ENCODE measurements at places on chromosomes 4 and X.

DNA sequence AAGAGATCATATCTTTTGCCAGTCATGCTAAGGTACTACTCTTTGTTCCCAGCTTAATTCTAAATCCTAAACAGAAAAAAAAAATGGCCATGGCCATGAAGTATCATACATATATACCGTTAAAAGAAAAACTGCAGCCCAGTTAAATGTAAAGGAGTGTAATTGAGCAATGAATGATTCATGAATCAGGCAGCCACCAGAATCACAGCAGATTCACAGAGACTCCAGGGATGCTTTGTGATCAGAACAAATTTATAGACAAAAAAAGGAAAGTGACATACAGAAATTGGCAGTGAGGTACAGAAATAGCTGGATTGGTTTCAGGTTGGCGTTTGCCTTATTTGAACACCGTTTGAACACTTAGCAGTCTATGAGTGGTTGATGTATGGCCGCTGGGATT, 42.1 kb upstream of the PDGFC start:
- no peak for DNase-seq

- no peak for DNase-seq
These were observed 14.4 kb upstream of the SEPSECS start for GRCh38 chr4:25174674-25175073.

- no peak for DNase-seq
These were observed 512.2 kb downstream of the PDHA2 start for GRCh38 chr4:96352051-96352517.

- DNase-seq = no peak
These were observed 96.2 kb downstream of the RELL1 start for GRCh38 chr4:37590016-37590415.

GRCh38 chr4:146158036-146158745, 17.3 kb upstream of the LSM6 start:
- no peak for DNase-seq

GRCh38 chrX:19705196-19705769, 182.1 kb downstream of the SH3KBP1 start:
- no peak for DNase-seq

DNA sequence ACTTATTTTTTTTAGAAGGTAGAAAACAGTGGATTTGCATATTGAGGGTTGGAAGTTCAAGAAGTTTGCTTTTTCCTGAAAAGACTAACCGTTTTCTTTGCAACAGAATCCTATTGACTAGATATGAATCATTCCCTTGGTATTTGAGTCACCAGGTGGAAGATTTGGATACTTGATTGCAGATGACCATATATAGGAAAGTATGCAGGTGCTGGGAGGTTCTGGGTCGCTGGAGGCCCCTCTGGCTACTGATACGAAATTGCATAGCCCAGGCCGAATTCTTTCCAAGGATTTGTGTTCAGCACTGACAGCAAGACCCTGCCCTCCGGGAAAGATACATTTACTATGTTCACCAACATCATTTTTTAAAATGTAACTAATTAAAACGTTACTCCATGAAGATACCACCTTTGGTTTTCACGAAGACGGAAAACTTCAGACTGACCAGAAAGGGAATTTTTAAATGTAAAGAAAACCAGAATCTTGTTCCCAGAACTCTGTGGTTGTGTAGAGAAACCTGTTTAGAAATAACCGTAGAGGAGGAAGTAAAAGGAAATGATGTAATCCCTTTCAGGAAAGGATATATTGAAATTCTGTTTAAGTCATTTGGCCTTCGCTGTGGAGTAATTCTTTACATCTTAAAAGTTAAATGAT, 946 bp downstream of the ANXA3 start:
- no peak for DNase-seq

GRCh38 chr4:48388525-48389154, 47.3 kb downstream of the SLAIN2 start:
- no peak for DNase-seq

DNA sequence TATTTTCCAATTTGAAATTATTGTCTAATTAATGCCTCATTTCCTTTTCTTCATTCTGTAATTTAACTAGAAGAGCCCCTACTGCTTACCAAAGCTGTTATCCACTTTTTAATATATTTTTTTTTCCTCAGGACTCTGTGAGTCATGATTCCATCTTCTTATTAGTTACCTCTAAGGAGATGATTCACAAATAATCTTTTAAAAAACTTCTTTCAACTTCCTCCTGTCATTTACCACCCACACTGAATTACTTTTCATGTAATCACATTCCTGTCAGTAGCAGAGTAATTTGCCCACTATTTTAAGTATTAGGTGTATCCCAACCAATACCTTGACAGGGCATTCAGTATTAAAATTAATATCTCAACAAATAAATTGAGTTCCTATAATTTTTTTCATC, 470.9 kb upstream of the ADGRL3 start:
- DNase-seq = no peak

DNA sequence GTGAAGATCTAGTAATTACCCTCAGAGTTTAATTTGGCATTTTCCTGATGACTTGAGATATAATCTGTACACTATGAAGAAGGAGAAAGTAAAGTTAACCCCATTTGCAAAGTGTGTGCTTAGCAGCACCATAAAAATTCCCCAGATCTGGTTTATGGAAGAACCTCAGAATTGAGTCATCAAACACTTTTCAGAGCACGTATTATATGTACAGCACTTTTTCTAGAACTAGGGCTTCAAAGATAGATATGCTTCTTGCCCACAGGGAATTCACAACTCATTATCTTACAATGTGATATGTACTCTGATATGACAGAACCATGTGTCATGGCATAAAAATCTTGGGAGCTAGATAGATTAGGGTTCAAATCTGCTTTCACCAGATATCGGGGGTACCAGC, 150.9 kb downstream of the SLC10A7 start:
- no peak for DNase-seq

DNA sequence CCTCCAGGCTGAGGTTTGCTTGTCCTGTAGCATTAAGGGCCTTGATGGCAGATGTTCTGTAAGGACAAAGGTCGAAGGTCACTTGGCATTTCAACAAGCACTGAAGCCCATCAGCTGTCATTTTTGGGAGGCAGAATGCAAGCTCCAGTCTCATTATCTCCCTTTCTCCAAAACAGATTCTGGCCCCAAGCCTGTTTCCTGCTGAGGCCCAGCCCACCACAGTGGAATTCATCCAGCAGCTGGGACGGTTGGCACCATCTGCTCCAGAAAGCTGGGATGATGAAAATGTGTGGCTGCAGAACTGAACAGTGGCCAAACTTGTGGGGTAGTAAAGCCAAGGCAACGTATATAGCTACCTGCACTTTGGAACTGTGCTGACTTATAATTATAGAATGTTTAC, 17.7 kb upstream of the PPEF2 start:
- DNase-seq = no peak

DNA sequence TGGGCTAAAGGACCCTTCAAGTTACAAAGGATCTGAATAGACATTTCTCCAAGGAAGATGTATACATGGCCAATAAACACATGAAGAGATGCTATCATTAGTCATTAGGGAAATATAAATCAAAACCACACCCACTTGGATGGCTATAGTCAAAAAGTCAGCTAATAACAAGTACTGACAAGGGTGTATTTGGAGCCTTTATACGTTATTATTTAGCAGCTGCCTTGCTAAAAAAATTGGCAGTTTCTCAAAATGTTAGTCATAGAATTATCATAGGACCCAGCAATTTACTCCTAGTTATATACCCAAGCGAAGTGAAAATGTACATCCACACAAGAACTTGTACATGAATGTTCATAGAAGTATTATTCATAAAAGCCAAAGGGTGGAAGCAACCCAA, 112.7 kb upstream of the DUSP21 start:
- DNase-seq = no peak

GRCh38 chrX:123738378-123738940, 5.6 kb upstream of the THOC2 start:
- DNase-seq = no peak

- DNase-seq = no peak
These were observed 21.8 kb downstream of the CMC4 start for GRCh38 chrX:155048977-155049619.

GRCh38 chrX:67568769-67569168, 24.9 kb downstream of the AR start:
- peak; percentile 4 for DNase-seq

GRCh38 chr4:74316397-74316796, 8.1 kb downstream of the EPGN start:
- DNase-seq = no peak

- no peak for DNase-seq
These were observed 181.7 kb downstream of the GBA3 start for GRCh38 chr4:22874334-22874912.

DNA sequence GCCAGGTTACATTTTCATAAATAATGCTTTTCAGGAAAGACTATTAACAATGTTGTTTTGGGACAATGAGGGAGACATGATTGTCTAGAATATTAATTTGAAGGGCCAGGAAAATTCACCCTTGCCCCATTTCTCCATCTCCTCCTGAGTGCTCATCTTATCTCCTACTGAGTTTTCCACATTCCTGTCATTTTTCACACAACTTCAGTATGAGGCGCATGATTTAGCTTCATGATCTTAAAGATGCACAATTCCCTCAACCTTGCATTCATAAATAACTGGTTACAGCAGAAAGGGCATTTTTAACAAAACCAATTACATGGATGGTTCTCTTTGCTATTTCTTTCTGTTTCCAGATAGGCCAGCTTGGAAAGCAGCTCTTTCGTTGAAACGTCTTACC, 1699.2 kb upstream of the IGFBP7 start:
- no peak for DNase-seq

- DNase-seq = no peak
These were observed 1.3 kb downstream of the SPATA18 start for GRCh38 chr4:52052475-52052780.

- DNase-seq = no peak
These were observed 466.1 kb downstream of the DTHD1 start for GRCh38 chr4:36747277-36748129.

DNA sequence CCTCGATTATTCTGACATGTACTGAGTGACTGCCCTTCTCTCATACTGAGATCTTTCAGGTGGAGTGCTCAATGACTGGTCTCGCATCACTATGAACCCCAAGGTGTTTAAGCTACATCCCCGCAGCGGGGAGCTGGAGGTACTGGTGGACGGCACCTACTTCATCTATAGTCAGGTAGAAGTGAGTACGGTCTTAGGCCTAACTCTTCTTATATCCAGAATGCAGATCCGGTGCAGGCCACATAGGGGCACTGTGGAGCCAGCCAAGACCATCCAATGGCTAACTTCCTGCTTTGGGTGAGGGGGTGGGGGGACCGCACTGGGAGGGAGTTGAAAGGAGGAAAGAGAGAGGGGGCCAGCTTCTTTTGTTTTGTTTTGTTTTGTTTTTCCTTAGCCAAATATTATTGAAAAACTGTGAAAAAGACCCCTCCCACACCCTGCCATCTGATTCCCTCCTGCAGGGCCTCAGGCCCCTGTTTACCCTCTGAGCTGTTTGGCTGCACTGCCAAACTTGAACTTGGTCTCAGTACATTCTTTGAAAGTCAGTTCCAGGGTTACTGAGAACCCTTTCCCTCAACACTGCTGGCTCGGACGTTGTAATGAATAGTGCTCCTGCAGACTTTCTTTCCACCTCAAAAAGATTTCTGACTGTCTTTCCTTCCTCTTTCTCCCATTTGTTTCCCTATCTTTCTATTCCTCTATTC, 16.2 kb downstream of the AWAT2 start:
- no peak for DNase-seq

GRCh38 chrX:17535229-17535628, 160.2 kb downstream of the NHS start:
- DNase-seq = no peak

GRCh38 chr4:85780664-85781063, 305.7 kb downstream of the ARHGAP24 start:
- no peak for DNase-seq

DNA sequence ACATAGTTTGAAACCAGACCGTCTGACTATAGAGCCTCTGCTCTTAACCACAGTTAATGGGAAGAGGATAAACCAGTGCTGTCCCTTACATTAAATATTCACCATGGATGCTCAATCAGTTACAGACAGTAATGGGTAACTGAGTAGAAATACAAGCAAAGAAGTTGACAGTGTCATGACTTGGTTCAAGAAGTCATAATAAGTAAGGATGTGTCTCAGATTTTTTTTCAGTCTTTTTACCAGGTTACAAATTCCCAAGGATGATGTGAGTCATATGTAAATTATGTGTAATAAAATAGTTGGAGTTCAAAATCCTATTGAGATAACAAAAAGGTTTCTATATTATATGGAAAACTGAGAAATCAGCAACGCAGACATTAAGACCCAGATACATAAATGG, 31.1 kb downstream of the ZCCHC4 start:
- DNase-seq = no peak

DNA sequence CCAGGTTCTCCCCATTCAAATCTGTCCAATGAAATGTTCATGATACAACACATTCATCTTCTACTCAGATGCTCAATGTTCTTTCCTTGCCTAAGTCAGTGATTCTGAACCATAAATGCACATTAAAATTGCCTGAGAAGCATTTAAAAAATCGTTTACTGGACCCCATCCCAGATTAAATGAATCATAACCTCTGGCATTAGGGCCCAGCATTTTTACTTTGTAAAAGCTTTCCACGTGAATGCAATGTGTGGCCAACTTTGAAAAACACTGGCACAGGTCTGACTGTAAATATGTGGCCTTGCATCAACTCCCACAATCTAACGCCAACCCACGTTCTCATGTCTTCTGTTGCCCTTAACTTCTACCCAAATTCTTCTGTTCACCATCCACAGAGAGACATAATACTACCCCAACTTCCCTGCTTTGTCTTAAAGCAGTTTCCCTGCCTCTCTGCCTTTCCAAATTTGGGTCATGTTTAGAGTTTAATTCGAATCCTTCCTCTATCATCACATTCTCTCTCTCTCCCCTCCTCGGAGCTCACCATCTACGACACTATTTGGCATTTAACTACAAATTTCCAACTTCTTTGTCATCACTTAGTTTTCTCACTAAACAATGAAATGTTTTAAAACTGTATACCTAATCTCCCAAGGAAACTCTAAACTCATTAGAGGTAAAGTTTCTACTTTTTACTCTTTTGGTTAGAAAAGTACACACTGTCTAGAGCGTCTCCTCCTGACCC, 78.7 kb downstream of the PRKG2 start:
- no peak for DNase-seq

GRCh38 chr4:28490669-28491068, 1630.0 kb downstream of the STIM2 start:
- no peak for DNase-seq

DNA sequence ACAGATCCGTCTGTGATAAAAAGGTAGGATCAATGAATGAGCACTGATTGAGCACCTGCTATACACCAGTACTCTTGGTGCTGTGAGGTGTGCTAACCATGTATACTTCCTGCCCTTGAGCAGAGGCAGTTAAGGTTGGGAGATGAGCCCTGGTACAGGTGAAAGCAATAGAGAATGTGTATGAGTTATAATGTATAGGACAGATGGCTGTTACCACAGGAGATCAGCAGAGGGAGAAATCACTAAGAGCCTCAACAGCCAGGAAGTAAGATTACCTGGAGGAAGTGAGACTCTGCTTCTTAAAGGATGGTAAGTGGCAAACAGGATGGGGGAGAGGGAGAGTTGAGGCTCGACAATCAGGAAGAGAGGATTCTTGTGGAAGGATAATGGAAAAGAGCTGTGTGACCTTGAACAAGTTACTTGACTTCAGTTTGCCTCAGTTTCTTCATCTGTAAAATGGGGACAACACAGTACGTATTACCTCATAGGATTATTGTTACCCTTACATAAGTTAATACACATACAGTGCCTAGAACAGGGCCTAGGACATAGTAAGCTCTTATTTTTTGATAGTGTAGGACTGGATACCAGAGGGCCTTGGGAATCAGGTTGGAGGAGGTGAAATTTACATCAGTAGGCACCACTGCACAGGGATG, 9.1 kb downstream of the CXCR3 start:
- DNase-seq = no peak
